Activated CD4-positive, alpha-beta T cell treated with anti-CD3 and anti-CD28 coated beads, Interleukin-2, amount 10 ng/mL, durations not matched to agents 7 days and 5 days (primary cell): ENCODE measurements at places on chromosomes 12 and 14. TPM values are rescaled to one million over a fixed set of nuclear protein-coding genes. Genes with fewer than 3 reads are reported as not detected.

Gene OAS1
- 197 TPM for total RNA-seq

Gene TMPRSS12
- total RNA-seq: not detected

DNA sequence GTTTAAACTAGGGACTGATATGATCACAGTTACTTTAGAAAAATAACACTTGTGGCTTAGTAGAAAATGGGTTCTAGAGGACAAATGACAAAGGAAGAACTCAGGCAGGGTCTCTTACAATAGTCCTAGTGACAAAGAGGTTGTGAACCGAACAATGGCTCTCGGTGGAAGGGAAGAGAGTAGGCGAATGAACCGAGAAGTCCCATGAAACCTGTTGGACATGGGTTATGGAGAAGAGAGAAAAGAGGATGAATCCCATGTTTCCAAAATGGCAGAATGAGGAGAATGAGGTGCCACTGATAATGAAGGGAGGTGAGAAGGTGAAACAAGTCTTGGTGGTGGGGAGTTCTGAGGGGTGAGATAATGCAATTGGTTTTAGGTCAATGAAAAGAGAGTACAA is 94.1 kb downstream of the PPM1H start:
- no peak for DNase-seq

Gene STON2
- total RNA-seq: 1.1 TPM

Gene ATL1
- total RNA-seq: 0.67 TPM

DNA sequence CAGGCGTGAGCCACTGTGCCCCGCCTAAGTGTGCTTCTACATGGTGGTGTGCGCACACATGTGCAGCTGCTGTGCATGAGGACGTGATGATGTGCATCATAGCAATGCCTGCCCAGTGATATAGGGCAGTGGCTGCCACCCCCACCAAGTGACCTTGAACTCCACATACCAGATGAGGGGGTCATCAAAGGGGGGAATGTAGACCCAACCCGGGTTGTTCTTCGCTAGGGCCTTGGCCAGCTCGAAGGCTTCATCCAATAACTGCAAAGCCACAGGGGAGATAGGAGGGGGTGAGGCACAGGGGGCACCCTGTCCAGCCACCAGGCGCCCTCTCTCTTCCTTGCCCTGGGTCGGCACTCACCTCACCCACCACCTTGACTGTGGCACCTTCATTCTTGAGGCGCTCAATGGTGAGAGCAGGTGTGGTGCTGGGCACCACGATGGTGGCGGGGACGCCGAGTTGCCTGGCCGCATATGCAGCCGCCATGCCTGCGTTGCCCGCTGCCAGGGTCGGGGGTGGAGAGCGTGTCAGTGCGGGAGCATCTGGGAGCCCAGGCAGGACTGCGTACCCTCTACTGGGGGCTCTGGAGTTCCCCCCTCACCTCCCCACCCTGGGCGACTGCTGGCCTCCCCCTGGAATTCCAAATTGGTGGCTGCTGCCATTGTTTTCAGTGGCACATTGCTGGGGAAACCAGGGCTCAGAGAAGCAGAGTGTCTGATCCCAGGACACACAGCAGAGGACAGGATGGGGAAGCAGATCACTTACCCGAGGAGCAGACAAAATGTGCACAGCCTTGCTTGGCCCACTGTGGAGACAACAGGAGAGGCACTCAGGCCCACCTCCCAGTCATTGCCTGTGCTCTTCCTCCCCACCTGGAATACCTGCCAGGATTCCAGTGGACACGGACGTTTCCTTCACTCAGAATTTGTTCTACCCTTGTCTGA is 5.1 kb downstream of the SDS start:
- no peak for DNase-seq

DNA sequence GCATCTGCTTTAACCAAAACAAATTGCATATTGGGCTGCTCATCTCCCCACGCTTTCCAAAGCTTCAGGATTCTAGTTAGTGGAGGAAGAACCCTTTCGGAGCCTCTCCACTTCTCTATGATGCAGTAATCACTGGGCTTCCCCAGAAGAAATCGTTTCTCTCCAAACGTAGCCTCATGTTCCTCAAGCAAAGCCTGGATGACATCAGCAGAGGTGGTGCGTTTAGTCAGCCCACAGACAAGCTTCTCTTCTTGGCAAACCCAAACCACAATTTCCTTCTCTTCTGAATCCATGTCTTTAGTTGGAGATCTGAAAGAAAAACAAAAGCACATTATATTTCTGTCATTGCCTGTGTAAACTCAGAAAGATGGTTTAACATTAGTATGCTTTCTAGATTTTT is 30.6 kb downstream of the RASSF9 start:
- DNase-seq: no peak
